Activated CD4-positive, alpha-beta T cell treated with anti-CD3 and anti-CD28 coated beads for 48 hours (primary cell): ENCODE measurements at places on chromosomes 1 and 21.

DNA sequence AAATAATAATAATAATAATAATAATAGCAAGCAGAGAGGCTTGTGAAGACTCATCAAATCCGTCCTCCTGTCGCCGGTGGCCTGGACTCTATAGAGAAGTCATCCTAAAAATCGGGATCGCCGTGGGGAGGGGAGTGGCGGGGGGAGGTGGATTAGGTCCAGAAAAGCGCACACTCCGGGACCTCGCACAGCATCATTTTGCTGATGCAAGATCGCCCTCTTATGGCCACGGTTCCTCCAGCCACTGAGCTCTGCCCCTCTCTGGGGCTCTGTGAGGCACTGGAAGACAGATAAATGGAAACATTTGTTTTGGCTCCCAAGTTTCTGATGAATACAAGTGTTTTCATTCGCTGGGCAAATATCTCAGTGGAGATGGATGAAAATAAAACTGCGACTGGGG, 612.0 kb downstream of the MATN1 start:
- DNase-seq = peak; percentile 44

DNA sequence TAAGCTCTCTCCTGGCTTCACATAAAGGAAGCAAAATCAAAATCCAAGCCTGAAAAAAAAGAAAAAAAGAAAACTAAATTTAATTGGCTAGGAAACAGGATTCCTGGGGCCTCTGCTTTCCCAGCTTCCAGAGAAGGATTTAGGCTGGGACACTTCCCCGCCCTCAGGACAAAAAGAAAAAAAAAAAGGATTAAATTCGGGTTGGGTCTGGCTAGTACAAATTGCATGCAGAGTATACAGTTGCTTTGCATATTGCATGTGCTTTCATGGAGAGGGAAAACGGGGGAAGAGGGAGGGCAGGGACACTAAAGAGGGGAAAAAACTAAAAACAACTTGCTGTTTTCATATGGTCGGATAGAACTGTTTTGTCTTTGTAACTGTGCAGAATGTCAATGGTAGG, 42.7 kb downstream of the OLIG1 start:
- no peak for DNase-seq

DNA sequence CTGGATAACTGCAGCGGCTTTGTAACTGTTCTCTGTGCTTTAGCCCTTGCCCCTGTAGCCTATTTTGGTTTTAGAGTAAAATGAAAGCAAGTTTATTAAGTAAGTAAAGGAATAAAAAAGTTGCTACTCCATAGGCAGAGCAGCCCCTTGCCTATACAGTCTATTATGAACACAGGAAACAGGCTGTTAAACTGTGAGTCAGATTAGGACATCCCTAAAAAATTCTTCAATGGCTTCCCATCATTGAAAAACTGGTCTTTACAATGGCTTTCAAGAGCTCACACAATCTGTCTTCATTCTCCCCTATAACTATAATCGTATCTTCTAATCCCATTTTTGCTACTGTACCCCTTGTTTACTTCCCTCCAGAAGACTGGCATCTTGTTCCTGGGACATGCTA, 43.0 kb downstream of the ATG4C start:
- DNase-seq = no peak

DNA sequence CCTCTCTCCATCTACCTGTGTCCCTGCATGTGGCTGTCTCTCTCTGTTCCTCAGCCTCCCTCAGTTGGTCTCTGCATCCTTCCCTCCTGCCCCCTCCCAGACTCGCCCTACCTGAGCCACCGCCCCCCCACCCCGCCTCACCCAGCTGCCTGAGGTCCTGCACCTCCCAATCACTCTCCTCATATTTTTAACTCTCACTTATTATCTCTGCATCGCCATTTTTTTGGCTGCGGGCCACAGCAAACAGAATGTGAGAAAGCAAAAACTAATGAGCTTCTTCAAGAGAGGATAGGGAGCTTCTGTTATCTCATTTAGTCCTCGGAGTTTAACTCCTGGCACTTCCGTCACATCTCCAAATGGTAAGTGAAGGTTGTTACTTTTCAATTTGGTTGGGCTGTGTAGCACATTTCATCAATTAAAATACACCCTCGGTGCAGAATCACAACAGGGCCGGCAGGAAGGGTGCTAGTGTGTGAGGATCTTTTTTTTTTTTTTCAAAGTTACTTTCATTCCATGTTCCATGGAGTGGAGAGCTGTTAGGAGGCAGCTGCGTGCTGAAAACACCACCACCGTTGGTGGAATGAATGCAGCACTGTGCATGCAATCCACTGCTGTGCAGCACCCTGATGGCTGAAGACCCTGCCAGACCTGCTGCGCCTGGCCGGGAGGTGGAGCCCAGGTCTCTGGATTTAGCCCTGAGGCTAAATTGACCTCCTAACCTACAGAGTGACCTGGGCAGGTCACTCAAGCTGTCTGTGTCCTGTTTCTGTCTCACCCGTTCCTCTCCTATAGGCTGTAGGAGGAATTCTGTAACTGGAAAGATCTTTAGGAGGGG, 157.2 kb upstream of the NFIA start:
- no peak for DNase-seq

DNA sequence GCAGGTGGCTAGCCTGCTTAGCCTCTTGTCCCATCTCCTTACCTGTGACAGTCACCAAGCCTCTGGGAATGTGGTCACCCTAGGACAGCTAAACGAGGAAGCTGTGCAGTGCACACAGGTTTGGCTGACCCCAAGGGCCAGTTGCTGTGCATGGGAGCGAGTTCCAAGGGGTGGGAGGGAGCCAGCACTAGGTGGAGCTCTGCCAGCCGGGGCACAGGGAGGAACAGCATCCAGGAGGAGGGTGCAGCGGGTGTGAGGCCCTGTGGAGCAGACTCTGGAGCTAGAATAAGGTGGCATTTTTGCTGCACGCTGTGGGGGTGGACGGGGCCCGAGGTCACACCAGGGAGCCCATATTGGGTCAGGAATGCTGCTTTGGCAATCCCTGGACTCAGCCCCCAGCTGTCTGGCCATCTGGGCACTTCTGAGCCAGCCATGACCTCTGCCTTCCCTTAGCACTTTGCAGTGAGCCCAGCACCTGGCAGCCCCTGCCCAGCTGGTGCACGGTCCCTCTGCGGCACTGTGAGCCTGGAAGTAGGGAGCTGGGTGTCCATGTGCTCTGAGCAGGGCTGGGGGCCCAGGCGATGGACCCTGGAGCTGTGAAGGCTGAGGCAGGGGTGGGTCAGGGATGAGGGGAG, 8.7 kb downstream of the PDXK start:
- no peak for DNase-seq

GRCh38 chr1:53340660-53341520, 13.0 kb upstream of the LRP8 start:
- peak; percentile 64 for DNase-seq

GRCh38 chr1:105416261-105416660, 1640.2 kb upstream of the PRMT6 start:
- DNase-seq = no peak

GRCh38 chr1:73491621-73492020, 706.4 kb downstream of the LRRIQ3 start:
- DNase-seq = no peak

DNA sequence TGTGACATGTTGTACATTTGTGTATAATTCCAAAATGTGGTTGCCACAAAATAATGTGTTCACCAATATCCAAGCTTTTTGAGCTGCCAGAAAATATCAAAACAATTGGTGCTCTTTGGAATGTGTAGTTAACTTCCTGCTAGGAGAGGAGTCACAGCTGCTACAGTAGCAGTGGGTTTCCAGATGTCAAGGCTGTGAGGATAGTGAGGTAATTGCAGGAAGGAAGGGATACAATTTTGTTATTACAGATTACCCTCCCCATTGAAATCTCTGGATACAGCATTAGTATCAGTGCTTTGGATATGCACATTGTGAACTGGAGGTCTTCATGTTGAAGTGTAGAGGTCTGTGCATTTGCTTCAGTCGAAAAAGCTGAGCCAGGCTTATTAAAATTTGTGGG, 253.2 kb downstream of the PTPRC start:
- no peak for DNase-seq

DNA sequence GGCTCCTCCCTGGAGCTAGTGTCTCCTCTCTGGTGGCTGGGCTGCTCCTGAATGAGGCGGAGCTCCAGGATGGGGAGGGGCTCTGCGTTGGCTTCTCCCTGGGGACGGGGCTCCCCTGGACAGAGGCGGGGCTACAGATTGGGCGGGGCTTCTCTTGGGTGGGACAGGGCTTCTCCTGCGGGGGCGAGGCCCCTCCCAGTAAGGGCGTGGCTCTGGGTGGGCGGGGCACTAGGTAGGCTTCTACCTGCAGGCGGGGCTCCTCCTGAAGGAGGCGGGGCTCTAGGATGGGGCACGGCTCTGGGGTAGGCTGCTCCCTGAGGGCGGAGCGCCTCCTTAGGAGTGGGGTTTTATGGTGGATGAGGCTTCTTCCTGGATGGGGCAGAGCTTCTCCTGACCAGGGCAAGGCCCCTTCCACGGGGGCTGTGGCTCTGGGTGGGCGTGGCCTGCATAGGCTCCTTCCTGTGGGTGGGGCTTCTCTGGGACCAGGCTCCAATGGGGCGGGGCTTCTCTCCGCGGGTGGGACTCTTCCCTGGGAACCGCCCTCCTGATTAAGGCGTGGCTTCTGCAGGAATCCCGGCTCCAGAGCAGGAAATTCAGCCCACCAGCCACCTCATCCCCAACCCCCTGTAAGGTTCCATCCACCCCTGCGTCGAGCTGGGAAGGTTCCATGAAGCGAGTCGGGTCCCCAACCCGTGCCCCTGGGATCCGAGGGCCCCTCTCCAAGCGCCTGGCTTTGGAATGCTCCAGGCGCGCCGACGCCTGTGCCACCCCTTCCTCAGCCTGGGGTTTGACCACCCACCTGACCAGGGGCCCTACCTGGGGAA, 22.7 kb upstream of the ARF1 start:
- peak; percentile 92 for DNase-seq

- no peak for DNase-seq
These were observed 14.5 kb downstream of the ACTRT2 start for GRCh38 chr1:3035563-3036446.

DNA sequence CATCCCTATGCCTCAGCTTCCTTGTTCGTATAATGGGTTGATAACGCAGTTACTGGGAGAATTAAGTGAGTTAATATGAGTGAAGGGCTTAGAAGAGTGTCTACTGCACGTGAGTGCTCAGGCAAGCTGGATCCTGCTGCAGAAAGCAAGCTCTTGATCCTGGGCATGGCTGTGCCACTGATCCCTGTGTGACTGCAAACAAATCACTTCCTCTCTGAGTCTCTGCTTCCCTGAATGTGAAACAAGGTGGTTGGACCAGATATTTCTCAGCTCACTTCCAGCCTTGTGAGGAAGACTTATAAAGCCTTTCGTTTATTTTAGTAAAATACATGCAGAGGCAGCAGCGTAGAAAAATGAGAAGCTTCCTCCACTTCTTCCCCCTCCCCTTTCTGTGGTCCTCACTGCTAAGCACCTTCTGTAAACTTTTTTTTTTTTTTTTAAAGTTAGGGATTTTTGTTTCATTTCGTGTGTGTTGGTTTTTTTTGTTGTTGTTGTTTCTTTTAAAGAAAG, 13.8 kb downstream of the PSEN2 start:
- DNase-seq = no peak

- DNase-seq = no peak
These were observed 173.1 kb downstream of the HMCN1 start for GRCh38 chr1:185907246-185907645.

- no peak for DNase-seq
These were observed 179.6 kb upstream of the CAMK1G start for GRCh38 chr1:209403921-209404320.

GRCh38 chr21:44086636-44087425, 20.4 kb upstream of the PWP2 start:
- no peak for DNase-seq

DNA sequence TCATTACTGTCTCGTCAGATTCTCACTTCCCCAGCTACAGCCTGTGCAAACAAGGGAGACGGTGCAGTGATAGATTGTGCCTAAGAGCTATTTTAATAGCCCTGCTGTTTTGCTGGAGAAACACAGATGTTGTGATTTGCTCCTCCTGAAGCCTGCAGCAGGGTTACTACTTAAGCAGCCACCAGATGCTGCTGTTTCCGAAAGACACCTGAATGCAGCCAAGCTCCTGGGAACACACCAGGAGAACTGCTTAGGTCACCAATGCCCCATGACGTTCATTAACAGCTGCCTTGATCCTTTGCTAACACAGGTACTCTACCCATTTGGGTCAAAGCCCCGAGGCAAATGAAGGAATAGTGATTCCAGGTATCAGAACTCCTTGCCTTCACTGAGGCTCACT, 411.8 kb upstream of the DAB1 start:
- no peak for DNase-seq

- no peak for DNase-seq
These were observed 262.5 kb downstream of the HLX start for GRCh38 chr1:221141606-221142285.

DNA sequence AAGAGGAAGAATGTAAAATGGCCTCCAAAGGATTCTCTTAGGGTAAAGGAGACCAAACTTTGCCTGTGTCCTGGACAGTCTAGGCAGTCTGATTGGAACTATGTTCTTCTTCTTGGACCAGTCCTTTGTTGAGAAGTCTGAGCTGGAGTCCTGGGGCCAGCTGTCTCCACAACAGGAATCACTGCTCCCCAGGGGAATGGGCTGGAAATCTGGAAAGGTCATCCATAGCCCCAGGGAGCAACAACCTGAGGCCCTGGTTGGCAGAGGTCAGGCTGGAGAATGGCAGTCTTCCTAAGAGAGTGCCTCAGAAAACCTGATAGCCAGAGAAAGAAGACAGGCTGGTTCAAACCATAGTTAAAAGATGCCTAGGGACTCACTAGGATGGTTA, 68.7 kb downstream of the PLXNA2 start:
- DNase-seq = no peak
